ENCODE measurements at places on chromosomes 16 and 17. TPM values are rescaled to one million over a fixed set of nuclear protein-coding genes. Genes with fewer than 3 reads are reported as not detected.

DNA sequence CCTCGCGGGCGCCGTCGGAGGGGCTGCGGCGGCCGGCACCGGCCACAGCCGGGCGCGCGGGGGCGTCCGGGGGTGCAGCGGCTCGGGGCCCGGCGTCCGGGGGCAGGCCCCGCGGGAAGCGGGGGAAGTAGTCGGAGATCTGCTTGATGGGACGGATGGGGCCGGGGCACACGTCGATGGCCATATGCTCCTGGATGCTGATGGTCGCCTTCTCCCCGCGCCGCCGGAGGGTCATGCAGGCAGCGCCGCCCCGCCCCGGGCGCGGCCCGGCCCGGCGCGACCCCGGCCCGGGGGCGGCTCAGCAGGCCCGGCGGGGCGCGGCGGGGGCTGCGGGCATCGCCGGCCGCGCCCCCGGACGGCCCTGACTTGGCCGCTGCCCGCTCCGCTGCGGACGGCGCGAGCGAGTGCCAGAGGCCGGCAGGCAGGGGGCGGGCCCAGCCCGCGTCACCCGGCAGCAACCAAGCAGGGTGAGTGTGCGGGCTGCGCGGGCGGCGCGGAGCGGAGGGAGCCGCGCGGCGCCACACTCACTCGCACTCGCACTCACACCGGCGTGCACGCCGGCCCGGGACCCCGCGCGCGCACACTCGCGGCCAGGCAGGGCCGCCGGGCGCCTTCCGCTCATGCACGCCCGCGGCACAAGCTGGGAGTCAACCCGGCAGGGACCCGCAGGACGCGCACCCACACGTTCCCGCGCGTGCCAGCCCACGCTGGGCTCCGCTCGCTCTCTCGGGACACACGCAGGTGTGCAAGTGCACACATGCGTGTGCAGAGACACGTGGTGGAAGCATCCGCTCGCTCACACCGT lies at the start of gene DOC2B:
TSS of gene DOC2B (minus strand) at position 406 of the 805 bp plus-strand sequence. CDS start at position 235, 171 bp downstream.
- H3K4me1 ChIP-seq, result peaks cover 21% of the 10 kb centered on the region
- no peaks in the 10 kb centered on the region for H3K36me3 ChIP-seq
- peak; percentile 92 for DNase-seq
- H3K27ac ChIP-seq, result peak within 1 kb of the TSS; percentile 70

DNA sequence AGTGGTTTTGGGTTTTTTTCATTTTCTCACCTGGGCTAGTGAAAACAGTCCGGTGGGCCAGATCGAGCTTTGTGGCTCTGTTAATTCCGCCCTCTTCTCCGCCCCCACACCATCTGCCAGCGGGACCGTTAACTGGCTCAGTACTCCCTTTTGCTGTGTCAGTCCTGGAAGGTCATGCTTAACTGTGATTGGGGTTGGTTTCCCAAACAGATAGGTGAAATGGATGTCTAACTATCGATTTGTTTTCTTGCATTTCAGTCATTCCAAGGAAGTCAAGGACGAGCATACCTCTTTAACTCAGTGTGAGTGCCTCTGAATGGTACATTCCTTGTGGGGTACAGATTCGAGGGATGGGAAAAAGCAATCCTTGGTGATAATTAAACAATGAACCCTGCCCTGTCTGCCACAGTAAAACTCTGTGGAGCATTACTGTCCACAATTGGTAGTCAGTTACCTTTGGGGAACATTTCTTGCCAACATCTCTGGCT lies 56.7 kb downstream of the YPEL2 start:
- H3K4me1 ChIP-seq, result no peaks in the 10 kb centered on the region
- no peaks in the 10 kb centered on the region for H3K27me3 ChIP-seq
- no peak for DNase-seq

GRCh38 chr16:47377154-47377553 lies 83.7 kb downstream of the ITFG1 start:
- H3K36me3 ChIP-seq, result no peaks in the 10 kb centered on the region
- no peaks in the 10 kb centered on the region for H3K27me3 ChIP-seq
- H3K27ac ChIP-seq, result no peak overlapping the region
- H3K4me1 ChIP-seq, result no peaks in the 10 kb centered on the region
- no peak overlapping the region for H3K4me3 ChIP-seq
- no peak for DNase-seq

The TLE7 gene
- not detected for total RNA-seq

DNA sequence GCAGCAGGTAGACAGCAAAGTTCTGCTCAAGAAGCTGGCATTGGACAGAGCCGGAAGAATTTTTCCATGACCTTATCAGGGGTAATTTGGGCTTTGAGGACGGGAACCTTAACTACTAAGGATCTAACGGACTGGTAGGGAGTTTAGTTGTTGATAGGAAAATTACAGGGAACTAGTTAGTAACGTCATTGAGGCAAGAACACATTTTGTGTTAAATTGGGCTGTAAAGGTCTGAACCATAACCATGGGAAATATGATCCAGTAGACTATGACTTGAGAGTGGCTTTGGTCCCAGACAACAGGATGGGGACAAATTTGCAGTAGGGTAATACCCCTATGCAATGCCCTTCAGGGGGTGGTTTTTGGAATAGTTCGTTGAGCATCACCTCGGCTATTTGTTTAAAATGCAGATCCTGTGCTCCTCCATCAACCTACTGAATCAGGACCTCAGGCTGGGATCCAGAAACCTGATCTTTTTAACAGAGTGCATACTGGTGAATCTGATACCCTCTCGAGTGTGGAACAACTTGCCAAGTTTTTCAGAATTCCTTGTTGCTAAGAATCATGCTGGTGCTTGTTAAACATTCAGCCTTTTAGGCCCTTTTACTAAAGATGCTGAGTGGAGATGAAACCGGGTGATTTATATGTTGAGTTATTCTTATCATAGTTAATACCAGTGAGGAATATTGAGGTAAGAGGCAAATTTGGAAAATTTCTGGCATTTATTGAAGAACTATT lies 255.1 kb downstream of the MAP2K6 start:
- no peaks in the 10 kb centered on the region for H3K4me1 ChIP-seq
- H3K36me3 ChIP-seq, result no peaks in the 10 kb centered on the region
- DNase-seq, result no peak
- no peak overlapping the region for H3K4me3 ChIP-seq

Data from upper lobe of left lung (tissue), 6 donors.